ENCODE measurements at places on chromosomes 2 and 18.

GRCh38 chr2:150699218-150699617 lies 211.8 kb upstream of the RND3 start:
- DNase-seq: no peak

- no peak for DNase-seq
These were observed 270.5 kb downstream of the ACTR3 start for GRCh38 chr2:114160263-114160981.

DNA sequence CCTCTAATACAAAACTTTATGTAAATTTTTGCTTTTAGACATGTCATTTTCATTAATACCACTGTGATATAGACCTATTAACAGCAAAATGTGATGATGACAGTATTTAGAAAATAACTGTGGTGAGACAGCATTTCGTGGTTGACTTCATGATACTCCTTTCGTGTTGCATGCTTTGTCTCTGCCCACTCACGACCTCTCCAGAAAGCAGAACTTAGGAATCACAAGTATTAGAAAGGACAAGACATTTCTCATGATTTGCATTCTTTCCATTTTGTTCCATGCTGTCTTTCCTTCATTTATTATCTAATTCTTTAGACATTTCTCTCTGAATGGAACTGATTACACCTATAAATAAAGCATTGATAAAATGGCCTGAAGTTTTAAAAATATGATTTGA lies 85.2 kb upstream of the POU3F3 start:
- no peak for DNase-seq

- DNase-seq: no peak
These were observed 161.0 kb upstream of the TMEM200C start for GRCh38 chr18:6056171-6056910.

- no peak for DNase-seq
These were observed at the start of gene SP5 for GRCh38 chr2:170715062-170715931. TSS of gene SP5 (plus strand) at chr2:170715337. CDS start at chr2:170715513, 176 bp downstream.

- no peak for DNase-seq
These were observed 99.4 kb upstream of the RASGRP3 start for GRCh38 chr2:33377048-33377447.
